ENCODE measurements at places on chromosomes 5 and 9.
A peak's percentile ranks its signal among the peaks of the same experiment; 100 is the strongest.

GRCh38 chr9:32579706-32580331, 6.9 kb upstream of the NDUFB6 start:
- DNase-seq: peak; percentile 66

DNA sequence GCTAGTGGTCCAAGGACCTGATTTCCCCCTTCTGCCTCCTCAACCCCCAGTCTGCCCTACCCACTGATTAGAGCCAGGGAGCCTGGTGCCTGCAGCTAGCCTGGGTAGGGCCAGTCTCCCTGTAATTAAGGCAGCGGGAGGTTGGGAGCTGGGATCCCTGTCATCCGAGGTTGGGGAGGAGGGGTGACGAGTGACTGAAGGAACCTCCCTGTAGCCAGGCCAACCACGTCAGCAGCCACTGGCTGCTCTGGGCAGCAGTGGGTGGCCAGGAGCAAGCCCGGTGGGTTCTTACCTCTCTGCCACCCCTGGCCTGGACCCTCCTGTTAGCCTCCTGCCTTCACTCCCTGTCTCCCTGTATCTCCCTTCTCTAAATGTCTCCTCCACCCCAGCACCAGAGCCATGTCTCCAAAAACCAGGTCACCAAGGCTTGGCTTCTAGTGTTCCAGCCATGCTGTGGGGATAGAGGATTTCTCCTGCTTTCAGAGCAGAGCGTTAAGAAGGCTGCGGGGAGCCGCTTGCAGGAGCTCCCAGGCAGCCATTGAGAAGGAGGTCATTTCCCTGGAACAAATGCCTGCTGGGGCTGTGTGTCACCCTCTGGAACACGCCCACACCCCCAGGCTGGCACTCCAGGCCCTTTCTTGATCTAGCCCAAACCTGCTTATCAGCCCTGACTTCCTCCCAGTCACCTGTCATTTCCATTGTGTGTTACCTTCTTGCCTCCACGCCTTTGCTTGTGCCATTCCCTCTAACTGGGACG, 65.0 kb upstream of the GGTA1 start:
- DNase-seq: no peak

DNA sequence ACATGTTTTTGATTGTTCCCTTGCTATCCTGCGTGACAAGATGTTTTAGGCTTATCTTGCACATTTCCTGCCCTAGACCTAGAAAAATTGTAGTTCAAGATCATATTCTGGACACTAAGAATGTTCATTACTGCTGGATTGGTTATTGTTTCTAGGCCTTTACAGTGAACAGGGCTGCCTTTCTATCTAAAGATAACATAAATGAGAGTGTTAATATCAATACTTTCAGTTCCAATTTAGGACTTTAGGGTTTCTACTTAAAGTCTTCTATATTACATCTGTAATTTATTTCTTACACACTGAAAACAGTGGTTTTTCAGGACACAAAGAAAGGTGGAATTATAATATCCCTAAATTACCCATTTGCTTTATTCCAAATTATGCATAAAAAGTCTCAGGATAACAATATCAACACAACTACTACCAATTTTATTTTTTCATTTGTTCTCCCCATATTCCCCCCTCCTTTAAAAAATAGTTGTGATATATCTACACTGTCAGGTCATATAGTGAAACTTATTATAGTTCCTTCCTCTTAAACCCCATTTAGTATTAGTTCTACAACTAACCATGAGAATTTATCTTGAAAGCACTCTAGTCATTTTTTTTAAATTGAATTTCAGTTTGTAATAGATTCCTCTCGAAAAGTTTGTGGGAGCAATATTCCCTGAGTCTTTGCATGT, 293.9 kb upstream of the RIOK2 start:
- no peak for DNase-seq

DNA sequence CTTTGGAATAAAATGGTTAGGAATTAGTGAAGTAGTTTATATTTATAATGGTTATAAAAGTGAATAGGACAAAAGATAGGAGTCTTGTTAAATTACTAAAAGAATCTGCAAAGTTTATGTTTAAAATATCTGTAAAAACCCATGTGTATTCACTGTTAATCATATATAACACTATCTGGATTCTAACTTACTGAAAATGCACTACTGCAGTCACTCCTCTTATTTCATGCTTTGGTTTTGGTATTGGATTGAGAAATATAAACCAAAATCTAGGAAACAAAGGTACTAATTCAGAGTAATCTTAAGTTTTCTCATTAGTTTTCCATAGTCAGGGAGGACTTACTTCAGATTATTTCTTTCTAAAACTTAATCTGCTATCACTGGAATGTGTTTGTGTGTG, 49.5 kb downstream of the ST8SIA4 start:
- DNase-seq: no peak

DNA sequence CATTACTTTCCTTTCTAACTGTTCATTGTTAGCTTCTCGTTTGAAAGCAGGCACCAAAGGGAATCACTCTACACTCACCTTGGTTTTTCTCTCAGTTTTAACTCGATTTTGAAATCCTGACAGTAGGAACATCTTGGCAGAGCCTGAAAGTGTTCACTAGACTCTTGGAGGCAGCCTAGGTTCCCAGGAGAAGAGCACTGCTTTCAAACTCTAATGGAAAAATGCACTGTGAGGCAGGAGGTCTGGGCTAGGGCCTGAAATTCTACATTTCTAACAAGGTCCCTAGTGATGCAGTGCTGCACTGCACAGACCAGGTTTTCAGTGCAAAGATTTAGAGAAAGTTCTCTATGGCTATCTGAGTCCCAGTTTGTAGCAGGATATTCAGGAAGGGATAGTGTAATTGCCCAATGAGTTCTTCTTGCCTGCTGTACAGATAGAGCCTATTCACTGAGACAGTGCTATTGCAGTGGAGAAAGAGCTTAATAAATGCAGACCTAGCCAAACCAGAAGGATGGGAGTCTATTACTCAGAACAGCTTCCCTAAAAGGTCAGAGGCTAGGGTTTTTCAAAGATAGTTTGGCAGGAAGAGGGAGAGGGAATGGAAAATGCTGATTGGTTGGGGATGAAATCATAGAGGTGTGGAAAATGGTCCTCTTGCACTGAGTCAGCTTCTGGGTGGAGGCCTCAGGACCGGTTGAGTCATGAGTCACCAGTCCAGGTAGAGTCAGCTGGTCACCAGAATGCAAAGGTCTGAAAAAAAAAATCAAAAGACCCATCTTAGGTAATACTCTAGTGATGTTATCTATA, 153.9 kb downstream of the GPBP1 start:
- no peak for DNase-seq

DNA sequence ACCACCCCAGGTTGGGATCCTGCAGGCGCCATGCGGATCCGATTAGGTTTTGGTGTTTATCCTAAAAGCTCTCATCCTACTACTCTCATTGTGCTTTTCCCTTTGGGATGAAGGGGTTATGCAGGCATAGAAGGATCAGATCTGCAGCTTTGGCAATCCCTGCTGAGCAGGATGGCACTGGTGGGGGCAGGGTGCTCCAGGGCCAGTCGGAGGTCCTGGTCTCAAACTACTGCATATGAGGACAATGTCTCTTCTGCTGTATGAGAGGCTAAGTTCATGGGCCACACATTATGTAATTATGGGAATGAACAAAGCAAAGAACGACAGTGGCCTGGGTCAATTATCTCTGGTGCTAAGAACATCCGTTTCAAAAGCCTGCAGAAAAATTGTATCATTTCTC, 334.2 kb downstream of the IRX1 start:
- no peak for DNase-seq

- DNase-seq: no peak
Measured at GRCh38 chr5:106311230-106311915, 1359.4 kb downstream of the EFNA5 start.

DNA sequence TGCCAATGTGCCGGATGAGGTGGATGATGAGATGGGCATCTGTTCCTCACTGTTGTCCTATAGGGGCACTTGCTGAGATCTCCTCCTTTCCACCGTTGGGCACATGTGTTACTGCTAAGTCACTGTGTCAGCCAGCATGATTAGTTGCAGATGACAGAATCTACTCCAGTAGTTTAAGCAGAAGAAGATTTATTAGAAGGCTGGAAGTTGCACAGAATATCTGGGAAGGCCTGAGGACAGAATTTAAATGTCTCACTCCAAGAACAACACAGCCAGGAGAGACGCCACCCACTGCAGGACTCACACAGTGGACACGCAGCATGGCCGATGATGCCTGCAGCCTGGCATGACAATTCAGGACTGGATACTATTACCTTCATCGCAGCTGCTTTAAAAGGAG, 157.5 kb downstream of the NSG2 start:
- no peak for DNase-seq

DNA sequence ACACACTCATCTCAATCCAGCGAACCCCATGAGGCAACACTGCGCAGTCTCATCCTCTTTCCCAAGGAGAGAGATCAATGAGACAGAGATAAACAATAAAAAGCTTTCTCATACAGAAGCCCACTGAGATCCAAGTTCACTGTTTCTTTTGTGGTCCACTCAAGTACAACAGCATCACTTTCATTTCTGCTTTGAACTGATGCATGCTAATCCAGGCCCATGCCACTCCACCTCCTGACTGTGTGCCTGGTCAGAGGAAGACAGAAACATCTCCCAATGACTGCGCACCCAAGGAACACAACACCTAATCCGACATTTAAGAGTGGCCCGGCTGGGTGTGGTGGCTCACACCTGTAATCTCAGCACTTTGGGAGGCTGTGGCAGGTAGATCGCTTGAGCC, 104.0 kb downstream of the SERINC5 start:
- DNase-seq: no peak

DNA sequence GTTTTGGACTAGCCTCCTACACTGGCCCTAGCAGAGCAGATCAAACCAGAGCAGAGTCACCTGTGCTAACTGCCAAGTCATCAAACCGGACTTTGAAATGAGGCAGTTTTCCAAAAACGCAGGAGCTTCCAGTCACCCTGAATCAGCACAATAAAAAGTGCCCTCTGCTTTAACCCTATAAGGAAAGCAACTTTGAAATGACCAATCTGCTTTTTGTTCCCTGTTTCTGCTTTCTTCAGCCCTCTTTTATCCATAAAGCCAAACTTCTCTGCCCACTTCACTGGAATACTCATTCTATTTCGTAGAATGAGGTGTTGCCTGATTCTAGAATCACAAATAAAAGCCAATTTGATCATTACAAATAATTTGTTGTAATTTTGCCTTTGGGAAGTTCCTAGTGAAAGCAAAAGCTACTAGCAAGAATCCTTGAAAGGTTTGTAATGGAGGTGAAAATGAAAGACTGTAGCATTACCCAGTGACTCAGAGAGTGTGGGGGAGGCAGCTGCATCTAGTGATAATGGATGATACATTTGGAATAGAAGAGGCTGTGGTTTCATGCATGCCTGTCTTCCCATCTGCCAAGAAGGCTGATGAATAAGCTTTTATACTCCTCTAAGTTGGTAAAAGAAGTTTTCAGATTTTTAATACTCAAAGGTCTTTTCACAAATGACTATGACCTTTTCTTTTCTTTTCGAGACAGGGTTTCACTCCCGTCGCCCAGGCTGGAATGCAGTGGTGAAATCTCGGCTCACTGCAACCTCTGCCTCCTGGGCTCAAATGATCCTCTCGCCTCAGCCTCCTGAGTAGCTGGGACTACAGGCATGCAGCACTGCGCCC, 14.9 kb downstream of the SPAAR start:
- no peak for DNase-seq

DNA sequence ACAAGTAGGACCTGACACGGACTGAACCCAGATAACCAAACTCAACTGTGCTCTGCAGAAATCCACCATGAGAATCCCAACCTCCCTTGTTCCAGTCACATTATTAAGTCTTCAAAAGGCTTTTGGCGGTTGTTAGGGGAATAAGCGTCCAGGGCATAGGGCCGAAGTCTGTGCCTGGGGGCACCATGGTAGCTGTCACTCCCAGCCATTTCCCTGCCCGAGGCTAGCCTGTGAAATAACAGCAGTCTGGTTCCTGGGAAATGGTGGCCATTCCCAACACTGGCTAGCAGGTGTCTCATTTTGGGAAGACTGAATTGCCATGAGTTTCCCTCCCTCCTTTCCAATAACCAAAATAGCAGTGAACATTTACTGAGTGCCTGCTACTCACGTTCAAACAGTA, 122.2 kb downstream of the CRB2 start:
- no peak for DNase-seq

- no peak for DNase-seq
Measured at GRCh38 chr5:133782736-133783135, 170.4 kb upstream of the FSTL4 start.

DNA sequence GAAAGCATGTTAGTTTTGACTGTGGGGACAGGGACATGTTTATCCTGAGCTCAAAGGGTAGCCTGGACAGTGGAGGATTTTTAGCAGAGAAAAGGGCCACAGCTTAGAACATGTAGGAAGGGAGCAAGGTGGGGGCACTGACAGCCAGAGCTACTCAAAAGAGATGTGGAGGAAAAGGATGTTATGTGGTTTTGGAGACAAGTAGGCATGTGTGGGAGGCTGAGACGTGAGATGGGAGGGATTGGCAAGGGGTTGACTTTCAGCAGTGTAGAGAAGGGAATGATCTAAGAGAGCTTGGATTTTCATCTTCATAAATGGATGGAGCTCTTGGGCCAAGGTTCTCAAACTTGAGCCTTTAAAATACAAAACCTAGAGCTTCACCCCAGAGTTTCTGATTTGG, 24.0 kb downstream of the SYK start:
- DNase-seq: no peak

DNA sequence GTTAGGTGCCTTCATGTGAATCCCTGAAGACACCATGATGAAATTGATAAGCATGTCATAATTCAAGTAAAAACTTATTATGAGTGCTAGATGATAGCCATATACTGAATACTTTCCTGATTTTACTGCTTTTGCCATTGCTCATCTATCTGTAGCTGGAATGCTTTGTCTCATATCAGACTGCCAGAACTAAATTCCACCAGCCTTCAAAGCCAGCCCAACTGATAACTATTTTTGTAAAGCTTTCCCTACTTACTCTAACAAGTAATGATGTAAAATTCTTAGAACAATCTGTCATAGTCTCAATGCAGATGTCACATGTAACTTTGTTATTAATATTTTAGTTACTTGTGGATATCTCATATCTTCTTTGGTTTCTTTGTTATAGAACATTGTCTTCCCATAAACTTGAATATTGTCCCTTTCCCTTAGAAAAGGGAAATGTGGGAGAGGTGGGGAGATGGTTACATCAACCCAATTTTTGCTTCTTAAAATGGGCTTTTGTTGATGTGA, 128.3 kb downstream of the ZCCHC7 start:
- no peak for DNase-seq

- no peak for DNase-seq
Measured at GRCh38 chr5:81774374-81774773, 23.5 kb upstream of the SSBP2 start.
